ENCODE measurements at places on chromosomes 2 and 18.

DNA sequence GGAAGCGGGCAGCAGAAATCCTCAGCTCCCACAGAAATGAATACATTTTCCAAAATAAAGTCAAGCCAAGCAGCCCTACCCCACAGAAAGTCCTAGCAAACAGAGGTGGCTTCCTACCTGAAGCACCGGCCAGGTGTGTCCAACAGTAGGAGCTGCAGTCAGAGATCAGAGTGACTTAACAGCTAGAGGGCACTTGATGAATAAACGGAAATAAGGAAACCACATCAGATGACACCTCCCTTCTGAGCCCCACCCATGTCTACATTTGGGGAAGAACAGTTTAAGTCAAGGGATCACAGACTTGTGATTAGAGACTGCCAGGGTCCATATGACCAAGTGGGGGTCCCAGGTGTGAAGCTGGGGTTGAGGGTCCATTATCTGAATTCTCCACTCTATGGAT lies at the start of gene CXCR1:
Gene CXCR1 (minus strand): TSS at position 172 of the 400 bp plus-strand sequence. CDS start 1,751 bp downstream, outside the sequence.
- no peak for DNase-seq

GRCh38 chr2:9144617-9145016 lies 62.0 kb upstream of the ASAP2 start:
- no peak for DNase-seq

GRCh38 chr18:77544792-77545191 lies 295.1 kb downstream of the GALR1 start:
- DNase-seq = no peak

- no peak for DNase-seq
Measured at GRCh38 chr2:163466331-163467250, 269.2 kb downstream of the FIGN start.

- DNase-seq = no peak
Measured at GRCh38 chr2:227849906-227850305, 21.5 kb upstream of the DAW1 start.

- no peak for DNase-seq
Measured at GRCh38 chr2:85656468-85656867, 11.5 kb downstream of the SFTPB start.

DNA sequence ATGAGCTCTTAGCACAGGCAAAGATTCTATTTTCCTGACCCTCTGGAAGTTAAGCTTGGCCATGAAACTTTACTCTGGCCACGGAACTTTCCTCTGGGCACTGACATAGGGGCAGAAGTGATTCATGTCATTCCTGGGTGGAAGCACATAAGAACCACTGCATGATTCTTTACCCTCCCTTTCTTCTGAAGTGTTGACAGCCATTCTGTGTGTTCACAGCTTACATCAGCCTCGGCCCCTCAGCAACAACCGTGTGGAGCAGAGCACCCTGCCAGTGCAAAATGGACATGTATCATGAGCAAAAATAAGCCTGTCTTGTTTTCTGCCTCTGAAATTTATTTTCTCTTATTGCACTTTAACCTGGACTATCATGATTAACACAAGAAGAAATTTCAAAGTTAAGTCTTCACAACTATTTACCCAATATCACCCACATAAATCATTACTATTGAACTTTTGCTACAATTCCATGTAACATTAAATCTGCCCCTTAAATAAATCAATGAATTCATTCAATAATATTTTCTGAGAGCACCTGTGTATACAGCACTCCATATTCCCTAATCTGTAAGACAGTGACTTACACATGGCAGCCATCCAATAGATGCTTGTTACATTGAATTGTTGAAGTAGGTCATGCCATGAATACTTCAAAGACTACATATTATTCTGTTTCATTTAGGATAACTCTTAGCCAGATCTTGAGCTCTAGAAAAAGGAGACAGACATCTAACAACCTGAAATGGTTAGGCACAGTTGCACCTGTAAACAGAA lies 531.9 kb downstream of the IRS1 start:
- DNase-seq = no peak

- DNase-seq = no peak
Measured at GRCh38 chr2:200383380-200384110, 77.1 kb downstream of the SPATS2L start.

DNA sequence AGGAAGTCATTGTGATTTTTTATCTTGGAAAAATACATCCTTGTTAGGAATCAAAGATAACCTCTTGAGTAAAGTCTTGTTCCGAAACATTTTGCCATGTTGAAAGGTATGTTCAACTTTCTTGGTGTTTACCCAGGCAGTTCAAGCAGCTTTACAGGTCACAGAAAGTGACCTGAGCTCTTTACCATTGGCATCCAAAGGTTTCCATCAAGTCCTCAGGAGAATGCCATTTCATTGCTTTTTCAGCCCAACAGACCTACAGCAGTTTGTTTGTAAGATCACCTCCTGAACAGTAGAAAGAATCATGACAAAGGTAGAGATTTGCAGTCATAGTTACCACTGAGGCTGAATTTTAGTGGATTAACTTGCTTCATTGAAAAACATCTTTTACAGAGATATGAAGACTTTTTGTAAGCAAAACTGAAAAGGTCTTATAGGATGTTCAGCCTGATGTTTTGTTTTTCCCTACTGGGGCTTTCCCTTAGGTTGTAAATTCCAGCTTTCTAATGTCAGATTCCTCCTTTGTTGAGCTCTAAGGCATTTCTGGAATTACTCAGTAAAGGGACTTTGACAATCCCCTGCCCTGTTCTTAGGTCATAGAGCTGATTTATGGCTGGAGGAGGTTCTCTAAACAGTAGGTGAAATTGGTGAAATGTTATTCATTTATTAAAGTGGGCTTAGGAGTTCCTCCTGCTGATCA lies 236.8 kb upstream of the RBMS1 start:
- no peak for DNase-seq

DNA sequence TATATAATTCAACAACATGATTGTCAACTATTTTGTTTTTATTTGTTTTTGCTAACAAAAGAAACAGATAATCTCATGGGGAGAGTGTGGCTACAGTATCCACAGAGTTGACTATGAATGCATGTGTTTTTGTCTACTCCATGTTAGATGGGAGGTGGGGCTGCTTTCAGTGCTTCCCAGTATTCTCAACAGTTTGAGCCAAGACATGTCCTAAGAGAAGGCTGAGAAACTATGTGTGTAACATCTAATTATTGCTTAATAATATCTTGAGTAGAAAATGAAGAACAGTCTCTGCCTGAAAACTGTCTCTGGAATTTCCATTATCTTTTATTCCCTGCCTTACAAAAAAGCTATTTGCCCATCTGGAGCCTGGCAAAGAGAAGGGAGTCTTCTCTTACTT lies 178.8 kb upstream of the MMADHC start:
- no peak for DNase-seq

GRCh38 chr2:48315896-48316194 lies 214.1 kb upstream of the STON1 start:
- DNase-seq = no peak

- no peak for DNase-seq
Measured at GRCh38 chr2:129903586-129904425, 75.7 kb upstream of the RAB6C start.

- no peak for DNase-seq
Measured at GRCh38 chr2:119939915-119940314, 73.0 kb upstream of the EPB41L5 start.

DNA sequence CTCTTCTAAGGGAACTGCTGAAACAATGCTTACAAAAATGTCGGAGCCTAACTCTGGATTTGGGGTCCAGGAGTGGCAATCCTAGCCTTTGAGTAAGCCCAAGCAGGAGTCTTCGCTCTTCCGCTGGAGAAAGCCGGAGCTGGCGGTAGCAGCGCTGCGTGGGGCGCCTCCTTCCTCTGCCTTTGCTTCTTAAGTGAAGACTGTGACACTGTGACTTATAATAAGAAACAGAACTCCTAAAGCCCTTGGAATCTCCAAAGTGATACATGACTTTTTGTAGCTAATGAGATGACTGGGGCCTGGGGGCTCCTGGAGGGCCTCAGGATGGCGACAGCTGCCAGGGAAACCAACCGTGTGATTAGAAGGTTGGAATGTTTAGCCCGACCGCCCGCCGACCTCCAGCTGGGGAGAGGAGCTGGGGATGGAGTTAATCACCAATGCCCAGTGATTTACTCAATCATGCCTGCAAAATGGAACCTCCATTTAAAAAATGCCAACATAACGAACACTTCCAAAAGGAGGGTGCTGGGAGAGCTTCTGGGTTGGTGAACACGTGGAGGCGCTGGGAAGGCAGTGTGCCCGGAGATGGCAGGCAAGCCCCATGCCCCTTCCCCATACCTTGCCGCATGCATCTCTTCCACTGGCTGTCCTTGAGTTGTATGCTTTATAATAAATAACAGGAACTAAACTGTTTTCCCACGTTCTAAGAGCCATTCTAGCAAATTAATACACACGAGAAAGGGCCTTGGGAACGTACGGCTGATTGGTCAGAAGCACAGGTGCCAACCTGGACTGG lies 29.0 kb upstream of the MAL start:
- no peak for DNase-seq

- DNase-seq = no peak
Measured at GRCh38 chr2:203400805-203401585, 72.8 kb downstream of the ABI2 start.

GRCh38 chr2:20524412-20525040 lies 77.7 kb downstream of the RHOB start:
- DNase-seq = no peak

GRCh38 chr2:35973737-35974132 lies 381.8 kb upstream of the CRIM1 start:
- DNase-seq = peak; percentile 5

- DNase-seq = no peak
Measured at GRCh38 chr18:47756364-47757016, 174.0 kb downstream of the SMAD2 start.

GRCh38 chr2:129883121-129883520 lies 96.3 kb upstream of the RAB6C start:
- DNase-seq = no peak

GRCh38 chr2:240291337-240292034 lies 144.0 kb upstream of the GPC1 start:
- no peak for DNase-seq

DNA sequence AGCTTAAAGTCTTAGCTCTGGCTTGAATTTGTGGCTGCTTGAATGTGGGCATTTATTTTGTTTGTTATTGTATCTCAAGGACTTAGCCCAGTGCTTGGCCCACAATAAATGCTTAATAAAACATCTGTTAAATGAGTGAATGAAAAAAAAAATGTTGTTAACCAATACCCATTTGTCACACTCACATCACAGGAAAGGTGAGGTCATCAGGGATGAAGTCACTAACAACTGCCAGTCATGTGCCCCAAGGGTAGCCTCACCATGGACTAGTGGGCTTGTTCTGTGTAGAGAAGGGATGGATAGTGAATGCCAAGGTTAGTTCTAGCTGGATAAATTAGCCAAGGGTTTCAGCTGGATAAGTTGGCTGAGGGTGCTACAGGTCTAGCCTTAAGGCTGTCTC lies 3.0 kb downstream of the NRBP1 start:
- no peak for DNase-seq

GRCh38 chr18:12946549-12947284 lies 1.1 kb upstream of the SEH1L start:
- DNase-seq = peak; percentile 25

GRCh38 chr2:71779774-71780105 lies 326.4 kb downstream of the DYSF start:
- no peak for DNase-seq

- no peak for DNase-seq
Measured at GRCh38 chr18:41465386-41465785, 489.6 kb upstream of the PIK3C3 start.

GRCh38 chr2:70949086-70949485 lies 13.4 kb downstream of the ATP6V1B1 start:
- no peak for DNase-seq

DNA sequence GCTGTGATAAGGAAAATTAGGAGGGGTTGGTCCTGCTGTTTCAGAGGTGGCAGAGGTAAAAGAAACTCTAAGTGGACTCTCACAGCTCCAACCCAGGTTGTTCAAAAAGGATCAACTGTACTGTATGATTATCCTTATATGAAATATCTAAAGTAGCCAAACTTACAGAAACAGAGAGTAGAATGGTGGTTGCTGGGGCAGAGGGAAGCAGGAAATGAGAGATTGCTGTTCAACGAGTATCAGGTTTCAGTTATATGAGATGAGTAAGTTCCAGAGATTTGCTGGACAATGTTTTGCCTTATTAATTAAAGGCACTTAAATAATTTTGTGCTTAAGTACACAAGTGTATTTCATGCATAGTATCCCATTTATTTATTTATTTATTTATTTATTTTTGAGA lies 972.0 kb upstream of the LRRTM1 start:
- DNase-seq = no peak

- DNase-seq = no peak
Measured at GRCh38 chr2:145021962-145022665, 502.2 kb upstream of the ZEB2 start.

DNA sequence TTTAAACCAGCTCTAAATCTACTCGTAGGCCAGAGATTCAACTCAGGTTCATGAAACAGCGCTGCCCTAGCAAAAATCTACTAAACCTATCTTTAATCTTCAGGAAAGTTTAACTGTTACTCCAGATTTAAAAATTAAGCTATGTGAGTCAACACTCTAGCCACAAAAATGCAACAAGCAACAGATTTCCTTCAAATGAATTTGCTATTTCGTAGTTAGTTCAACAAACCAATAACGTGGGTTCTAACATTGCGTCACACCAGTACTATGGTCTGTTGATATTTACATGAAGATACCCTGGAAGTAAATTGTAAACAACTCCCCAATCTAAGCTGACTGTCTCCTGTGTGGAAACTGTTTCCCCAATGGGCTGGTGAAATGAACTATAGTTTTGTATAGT lies 71.2 kb downstream of the FIGN start:
- DNase-seq = no peak

- DNase-seq = peak; percentile 26
Measured at GRCh38 chr18:57659460-57660102, 37.9 kb upstream of the NARS1 start.

GRCh38 chr2:118842661-118843482 lies 4.6 kb downstream of the EN1 start:
- no peak for DNase-seq
